ENCODE measurements at places on chromosomes 1 and 21. TPM values are rescaled to one million over a fixed set of nuclear protein-coding genes. Genes with fewer than 3 reads are reported as not detected.
A peak's percentile ranks its signal among the peaks of the same experiment; 100 is the strongest.

The SIPA1L2 gene
- 28.5 TPM for polyA plus RNA-seq

The DMBX1 gene
- 0.07 TPM for polyA plus RNA-seq

The LINGO4 gene
- polyA plus RNA-seq = 0.10 TPM

The AKR7A3 gene
- polyA plus RNA-seq = 2.0 TPM

The LAD1 gene
- 11.5 TPM for polyA plus RNA-seq

The PROK1 gene
- polyA plus RNA-seq = not detected

The CFAP141 gene
- 1.3 TPM for polyA plus RNA-seq

The OR2L13 gene
- not detected for polyA plus RNA-seq

The DMRTA2 gene
- polyA plus RNA-seq = 0.05 TPM

GRCh38 chr1:115666702-115667101 is 24.9 kb downstream of the VANGL1 start:
- DNase-seq = no peak

DNA sequence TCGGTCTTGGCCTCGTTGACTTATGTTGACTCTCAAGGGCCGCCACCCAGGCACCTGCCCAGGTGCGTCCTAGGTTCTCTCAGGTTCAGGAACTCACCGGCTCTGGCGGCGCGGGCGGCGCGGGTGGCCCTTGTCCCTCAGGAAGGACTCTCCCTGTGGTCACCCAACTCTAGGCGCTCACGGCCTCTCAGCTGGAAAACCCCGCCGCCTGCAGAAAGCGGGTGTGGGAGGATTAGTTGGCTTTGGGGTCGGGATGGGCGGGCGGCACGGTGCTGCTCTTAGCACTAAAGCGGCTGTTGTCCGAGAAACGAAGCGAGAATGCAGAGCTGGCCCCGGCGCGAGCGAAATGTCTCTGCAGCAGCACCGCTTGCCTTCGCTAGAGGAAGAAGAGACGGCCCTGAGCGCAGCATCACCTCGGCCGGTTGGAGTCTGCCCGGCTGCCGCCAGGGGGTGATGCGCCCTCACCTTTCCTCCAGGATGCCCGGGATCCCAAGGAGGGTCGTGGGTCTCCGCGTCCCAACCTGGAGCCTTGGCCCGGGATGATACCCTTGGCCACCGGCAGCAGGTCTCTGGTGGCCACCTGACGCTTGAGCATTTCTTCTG is 8.1 kb upstream of the TADA1 start:
- peak; percentile 46 for DNase-seq

- no peak for DNase-seq
Observed at GRCh38 chr1:235207209-235207565, 46.1 kb upstream of the RBM34 start.

DNA sequence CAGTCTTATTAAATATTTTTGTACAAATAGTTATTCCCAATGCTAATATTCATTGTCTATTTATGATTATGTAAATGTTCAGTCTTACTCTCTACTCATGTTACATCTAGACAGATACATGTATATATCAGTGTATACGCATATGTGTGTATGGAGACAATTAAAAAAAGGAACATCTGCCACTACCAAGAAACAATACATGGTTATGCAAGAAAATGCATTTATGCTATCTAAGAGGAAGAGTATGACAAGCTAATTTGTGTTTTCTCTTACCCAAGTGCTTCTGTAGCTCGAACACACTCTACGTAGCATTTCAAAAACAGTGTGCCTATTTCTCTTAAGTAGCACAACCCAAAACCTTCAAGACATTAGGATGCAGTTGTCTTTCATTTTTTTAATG is 6.1 kb upstream of the RLF start:
- DNase-seq = no peak

DNA sequence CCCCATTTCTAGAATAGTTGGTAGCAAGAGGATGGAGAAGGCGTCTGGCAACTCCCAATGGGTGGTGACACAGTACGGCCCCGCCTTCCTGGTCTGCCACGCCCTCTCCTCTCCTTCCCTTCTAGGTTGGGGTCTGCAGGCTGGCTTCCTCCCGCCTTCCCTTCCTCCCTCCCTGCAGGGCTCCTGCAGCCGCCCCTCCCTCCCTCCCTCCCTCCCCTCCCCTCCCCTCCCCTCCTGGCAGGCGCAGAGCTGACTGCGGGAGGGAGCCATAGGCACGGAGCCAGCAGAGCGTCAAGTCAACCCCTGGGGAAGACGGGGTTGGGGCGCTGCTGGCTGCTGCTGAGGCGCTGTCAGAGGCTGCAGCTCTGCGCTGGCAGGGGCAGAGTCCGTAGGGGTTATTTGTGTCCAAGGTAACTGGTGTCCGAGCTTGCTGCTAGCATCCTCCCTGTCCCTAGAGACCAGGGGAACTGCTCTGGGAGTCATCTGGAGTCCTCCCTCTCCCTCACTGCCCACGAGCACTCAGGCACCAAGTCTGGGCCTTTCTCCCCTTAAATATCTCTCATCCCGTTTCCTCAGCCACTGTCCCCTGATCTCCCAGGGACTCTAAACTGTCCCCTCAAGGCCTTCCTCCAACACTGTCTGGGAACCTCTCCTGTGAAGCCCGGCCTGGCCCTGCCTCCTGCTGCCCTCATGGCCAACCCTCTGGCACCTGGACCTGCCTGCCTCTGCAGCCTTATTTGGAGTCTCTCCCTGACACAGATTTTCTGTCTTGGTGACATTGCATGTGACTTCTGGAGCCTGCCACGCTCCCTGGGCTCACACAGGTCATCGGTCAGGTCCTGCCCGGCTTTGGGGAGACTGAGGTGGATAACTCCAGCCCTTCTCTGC is 57.4 kb upstream of the ACOT11 start:
- no peak for DNase-seq

- no peak for DNase-seq
Observed at GRCh38 chr1:2316451-2316961, 74.8 kb downstream of the MORN1 start.

GRCh38 chr1:235972311-235972689 is 92.6 kb downstream of the NID1 start:
- no peak for DNase-seq

GRCh38 chr1:116529199-116529631 is 41.6 kb downstream of the CD58 start:
- no peak for DNase-seq

- no peak for DNase-seq
Observed at GRCh38 chr1:240650877-240651276, 38.9 kb upstream of the GREM2 start.

DNA sequence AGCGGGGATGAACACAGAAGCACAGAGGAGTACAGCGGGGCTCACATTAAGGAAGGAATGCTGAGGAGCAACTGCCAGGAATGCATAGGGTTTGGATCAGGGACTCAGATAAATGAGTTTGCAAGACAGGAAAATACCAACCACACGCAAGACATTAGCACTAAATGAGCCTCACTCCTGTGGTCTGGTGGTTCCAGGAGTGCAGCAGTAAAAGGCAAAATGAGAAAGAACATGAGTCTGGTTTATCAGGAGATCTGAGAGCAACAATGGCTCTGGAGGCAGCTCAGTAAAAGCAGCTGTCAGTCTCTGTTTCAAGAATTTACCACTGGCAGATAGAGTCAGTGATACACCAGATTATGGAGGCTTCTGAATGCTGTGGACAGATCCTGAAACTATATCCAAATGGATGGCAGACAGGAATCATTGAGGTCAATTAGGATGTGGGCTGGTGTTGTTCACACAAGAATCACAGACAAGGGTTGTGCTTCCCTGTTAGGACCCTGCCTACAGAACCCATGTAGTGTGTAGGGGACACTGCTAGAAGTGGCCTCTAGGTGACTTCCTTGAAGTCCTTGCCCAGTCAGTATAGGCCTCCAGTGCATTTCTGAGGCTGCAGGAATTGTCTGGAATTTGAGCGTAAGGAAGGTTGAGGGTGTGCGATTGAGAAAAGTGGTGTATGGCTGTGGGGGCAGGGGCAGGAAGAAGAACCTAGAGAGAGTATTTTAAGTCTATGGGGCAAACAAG is 50.3 kb downstream of the CASQ2 start:
- DNase-seq = no peak

DNA sequence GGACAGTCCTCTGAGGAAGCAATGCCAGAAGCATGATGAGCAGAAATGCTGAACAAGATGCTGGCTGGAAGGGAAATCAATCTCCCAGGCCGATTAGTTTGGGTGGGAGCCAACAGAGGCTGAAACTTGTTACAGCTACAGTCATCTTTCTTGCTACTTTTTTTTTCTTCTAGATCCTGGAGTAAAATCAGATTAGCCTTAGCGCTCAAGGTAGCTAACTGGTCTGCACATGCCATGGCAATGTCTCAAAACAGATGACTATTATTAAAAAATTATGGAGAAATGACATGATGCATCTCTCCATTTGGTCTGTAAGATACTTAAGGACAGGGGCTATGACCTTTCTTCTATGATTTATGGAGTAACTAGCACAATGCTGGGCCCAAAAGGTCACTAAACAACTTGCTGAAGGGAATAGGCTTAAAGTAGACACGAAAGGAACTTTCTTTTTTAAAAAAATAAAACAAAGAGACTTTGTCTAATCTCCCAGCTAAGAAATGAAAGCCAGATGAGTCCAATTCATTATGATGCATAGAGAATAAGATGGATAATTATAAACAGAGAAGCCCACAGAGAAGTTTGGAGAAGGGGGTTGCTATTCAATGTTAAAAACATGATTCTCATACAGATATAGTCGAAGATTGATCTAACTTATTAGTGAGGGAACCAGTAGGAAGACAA is 42.5 kb downstream of the UTP25 start:
- DNase-seq = no peak

GRCh38 chr1:110082477-110082876 is 12.0 kb upstream of the ALX3 start:
- DNase-seq = no peak

- DNase-seq = no peak
Observed at GRCh38 chr1:167707942-167708341, 13.8 kb upstream of the MPZL1 start.

GRCh38 chr1:62247391-62248168 is 52.9 kb downstream of the L1TD1 start:
- DNase-seq = no peak

GRCh38 chr1:89382479-89382878 is 18.6 kb downstream of the GBP6 start:
- no peak for DNase-seq

DNA sequence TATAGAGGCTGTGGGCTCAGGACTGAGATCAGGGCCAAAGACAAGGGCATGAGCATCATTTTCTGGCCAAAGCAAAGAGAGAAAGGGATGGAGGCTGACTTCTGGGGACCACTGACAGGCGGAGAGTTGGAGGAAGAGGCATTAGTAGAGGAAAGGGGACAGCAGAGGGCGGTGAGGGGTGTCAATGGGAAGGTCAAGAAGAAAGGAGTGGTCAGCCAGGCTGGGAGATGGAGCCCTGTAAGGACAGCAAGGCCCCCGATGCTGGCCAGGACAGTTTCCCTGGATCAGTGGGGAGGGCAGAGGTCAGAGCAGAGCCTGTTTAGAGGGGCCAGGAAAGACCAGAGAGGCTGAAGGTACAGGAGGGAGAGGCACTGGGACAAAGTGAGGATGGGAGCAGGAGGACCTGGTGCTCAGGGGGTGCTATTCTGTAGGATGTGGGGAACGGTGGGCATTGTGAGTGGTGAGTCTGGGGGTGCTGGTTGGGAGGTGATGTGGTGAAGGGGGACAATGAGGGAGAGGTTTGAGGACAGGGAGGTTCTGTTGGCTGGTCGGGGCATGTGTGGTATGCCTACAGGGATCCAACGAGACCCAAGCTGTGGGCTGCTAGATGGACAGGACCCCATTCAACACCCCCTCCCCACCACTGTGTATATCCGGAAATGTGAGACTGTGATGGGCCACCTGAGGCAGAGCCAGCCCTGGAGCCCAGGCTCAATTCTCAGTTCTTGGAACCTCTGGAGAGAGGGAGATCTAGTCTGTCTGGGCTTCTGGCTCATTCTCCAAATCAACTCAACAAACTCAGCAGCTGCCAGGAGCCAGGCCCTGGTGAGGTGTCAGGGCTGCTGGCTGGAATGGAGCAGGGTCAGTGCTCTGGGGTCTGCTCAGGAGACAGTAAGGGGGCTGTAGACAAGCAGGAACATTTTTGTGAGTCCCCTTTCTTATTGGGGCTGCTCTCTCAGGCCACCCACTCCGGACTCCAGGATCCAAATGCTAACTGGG is 1.4 kb upstream of the FAM151A start:
- no peak for DNase-seq

DNA sequence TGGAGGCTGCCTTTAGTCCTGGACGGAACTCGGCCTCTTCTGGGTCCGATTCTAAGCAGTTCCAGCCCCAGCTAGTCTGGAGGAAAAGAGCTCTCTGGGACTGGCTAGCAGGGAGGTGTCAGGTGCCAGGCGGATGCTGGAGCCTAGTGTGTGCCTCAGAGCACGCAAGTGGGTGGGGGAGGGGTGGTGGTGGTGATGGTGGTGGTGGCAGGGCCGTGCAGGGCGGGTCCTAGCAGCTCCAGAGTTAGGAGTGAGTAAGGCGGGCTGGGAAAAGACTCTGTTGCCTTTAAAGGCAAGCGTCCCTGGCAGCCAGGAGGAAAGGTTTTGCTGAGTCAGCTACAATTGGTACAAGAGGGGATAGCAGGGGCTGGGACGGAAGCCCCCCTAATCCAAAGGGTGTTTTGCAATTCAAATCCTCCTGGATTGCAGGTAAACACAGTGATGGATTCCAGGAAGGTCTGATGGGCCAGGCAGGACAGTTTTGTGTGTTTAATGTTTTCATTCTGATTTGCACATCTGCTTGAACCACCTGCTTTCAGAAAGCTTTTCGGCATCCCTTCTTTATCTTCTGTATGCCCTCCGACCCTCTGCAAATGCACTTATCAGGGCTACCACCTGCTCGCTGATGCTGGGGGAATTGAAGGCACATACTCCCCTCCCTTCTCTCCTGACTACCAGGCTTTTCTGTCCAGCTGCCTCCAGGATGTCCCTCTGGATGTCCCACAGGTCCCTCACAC is 4.1 kb upstream of the SLC2A1 start:
- DNase-seq = no peak

DNA sequence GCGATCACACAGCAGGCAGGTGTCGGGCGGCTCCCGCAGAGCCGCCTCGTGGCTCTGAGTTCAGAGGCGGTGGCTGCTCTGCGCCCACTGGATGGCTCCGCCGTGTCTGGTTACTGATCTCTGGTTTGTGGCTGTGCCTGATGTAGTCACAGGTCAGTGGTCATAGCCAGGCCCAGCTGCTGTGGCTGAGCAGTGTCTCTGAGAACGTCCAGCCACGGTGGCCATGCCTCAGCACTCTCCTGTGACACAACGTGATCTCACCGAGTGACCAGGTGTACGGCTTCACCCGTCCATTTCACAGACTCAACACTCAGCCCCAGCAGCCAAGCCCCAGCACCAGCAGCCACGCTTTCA is 61.2 kb downstream of the KCNN3 start:
- DNase-seq = no peak

- DNase-seq = no peak
Observed at GRCh38 chr1:2226525-2227345, 1.4 kb upstream of the SKI start.

DNA sequence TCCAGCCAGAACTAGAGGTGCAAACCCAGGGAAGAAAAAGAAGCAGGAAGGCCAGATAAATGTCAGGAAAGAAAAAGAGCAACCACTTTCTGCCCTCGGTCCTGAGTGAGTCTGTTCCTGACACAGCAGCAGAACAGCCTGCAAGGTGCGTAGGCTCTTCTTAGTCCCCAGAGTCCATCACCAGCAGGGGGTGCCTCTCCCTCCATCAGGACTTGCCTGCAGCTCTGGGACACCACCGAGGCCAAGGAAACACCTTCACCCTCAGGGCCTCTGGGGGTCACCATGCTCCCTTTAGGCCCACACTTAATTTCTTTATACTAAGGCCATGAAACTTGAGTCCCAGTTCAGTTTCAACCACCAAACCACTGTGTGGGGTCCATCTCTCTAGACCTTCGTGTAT is 43.7 kb upstream of the NFASC start:
- no peak for DNase-seq

GRCh38 chr1:99527545-99527944 is 118.4 kb upstream of the PALMD start:
- DNase-seq = no peak

All from left lung (tissue), 14 donors.